ENCODE measurements at places on chromosomes 1 and 21. TPM values are rescaled to one million over a fixed set of nuclear protein-coding genes. Genes with fewer than 3 reads are reported as not detected.

- DNase-seq: no peak
These were observed 11.7 kb upstream of the CAPN9 start for GRCh38 chr1:230735447-230735846.

- DNase-seq: no peak
These were observed 297.0 kb downstream of the GPATCH2 start for GRCh38 chr1:217333939-217334338.

DNA sequence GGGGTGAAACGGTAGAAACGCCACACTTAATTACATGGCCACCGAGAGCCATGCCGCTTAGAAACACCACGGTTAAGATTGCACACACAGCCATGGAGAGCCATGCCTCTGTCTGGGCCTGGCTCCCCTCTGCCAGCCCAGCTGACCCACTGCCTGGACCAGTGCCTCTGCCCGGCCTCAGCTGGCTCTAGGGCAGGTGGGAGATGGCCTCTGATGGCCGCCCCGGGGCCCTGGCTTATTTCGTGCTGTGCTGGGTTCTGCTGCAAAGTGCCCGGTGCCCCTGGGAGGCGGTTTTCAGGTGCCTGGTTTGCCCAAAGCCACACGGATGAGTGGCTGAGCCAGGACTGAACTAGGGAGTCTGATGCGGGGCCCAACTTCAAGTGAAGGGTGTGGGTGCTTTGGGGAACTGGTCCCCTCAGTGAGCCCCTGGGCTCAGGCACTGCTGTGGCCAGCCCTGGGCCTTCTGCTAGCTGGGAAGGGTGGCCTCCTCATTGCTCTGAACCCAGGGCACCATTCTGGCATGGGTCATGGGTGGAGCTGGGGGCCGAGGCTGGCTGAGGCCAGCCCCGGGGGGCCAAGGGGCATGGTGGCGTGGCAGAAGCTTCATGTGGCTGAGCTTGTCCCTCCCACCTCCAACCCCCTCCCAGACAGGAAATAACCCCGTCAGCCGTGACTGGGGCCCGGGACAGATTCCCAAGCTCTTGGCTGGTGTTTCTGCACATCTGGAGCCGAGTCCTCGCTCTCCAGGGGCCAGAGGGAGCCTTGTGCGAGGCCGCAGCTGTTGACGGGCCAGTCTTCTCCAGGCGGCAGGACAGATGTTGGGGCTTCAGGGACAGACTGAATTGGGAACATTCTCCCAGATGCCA, 1.9 kb upstream of the GPR153 start:
- DNase-seq: no peak

- no peak for DNase-seq
These were observed 37.1 kb downstream of the NEXN start for GRCh38 chr1:77925518-77925917.

GRCh38 chr1:115059316-115059715, 29.7 kb downstream of the TSHB start:
- DNase-seq: no peak

- DNase-seq: no peak
These were observed 22.9 kb downstream of the SPSB1 start for GRCh38 chr1:9315411-9316079.

GRCh38 chr1:15850471-15851001, 3.0 kb downstream of the SPEN start:
- no peak for DNase-seq

- no peak for DNase-seq
These were observed 4.3 kb upstream of the CCDC27 start for GRCh38 chr1:3747903-3748302.

DNA sequence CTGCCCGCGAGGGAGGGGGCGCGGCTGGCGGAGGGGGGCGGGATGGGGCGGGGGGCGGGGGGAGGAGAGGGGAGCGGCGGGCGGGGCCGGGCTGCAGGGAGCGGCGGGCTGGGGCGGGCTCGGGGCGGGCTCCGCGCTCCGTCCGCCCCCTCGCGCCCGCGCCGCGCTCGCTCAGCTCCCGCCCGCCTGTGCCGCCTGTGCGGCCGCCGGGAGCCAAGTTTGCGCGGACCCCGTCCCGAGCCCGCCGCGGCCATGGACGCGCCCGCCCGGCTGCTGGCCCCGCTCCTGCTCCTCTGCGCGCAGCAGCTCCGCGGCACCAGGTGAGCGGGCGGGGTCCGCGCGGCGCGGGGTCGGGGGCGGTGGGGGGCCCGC, at the start of gene GABRD:
Gene GABRD (plus strand): TSS at position 174 of the 372 bp plus-strand sequence. CDS start 79 bp downstream, at position 253.
- no peak for DNase-seq

GRCh38 chr1:110563089-110563488, 43.1 kb downstream of the KCNA2 start:
- no peak for DNase-seq

CACHD1 gene
- total RNA-seq: 10.1 TPM

ZNF695 gene
- not detected for total RNA-seq

Measured in esophagus muscularis mucosa (tissue), 4 donors.